ENCODE measurements at places on chromosomes 16 and 17. TPM values are rescaled to one million over a fixed set of nuclear protein-coding genes. Genes with fewer than 3 reads are reported as not detected.

Gene FAM83G
- total RNA-seq: 13.9 TPM

DNA sequence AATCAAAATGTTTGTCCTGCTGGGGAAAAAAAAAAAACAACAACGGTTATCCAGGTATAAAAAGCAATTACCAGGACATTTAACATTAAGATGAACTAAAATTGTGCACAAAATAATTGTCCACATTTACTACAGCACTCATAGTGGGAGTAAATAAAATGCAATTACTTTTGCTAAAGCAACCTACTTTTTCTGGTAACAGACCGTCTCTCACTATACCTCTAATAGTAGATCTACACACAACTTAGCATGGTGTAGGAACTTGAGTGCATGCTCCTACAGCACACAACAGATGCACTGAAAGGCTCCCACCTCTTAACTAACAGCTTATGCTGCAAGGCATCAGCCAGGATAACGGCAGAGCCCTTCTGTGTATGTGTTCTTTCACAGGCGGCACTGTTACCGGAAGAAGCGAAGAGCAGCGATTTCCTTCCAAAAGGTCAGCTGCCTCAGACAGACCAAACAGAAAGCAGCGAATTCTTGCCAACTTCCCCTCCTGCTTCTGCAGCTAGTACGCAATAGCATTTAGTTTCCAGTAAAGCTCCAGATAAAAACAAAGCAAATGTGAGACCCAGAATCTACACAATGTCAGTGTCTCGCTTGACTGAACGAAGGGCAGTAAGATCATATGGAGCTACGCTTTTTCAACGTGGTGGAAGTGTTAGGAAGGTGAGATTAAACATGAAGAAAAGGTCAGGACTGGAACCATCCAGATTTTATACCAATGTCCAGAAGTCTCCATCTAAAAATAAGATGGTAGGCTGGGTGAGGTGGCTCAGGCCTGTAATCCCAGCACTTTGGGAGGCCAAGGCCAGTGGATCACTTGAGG is 27.6 kb downstream of the STAT5B start:
- DNase-seq: peak; percentile 42

- no peak for DNase-seq
These were observed 3.4 kb upstream of the MTSS2 start for GRCh38 chr16:70689035-70689969.

DNA sequence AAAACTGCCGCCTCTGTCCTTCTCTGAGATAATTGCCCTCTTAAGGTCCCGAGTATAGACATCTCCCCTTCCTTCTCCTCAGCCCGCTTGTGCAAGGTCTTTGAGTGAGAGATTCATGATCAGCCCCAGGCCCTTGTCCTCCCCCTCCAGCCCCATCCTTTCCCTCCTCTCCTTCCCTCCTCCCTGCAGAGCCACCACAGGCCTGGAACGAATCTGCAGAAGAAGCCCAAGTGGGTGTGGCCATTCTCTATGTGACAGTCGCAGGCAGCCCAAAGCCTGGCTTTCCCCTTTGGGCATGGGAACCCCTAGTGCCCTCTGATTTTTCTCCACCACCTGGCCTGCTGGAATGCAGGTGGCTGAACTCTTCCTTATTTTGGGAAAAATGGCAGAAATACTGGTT is 7.2 kb upstream of the NDRG4 start:
- DNase-seq: no peak

GRCh38 chr16:6492742-6493141 is 839.9 kb upstream of the RBFOX1 start:
- no peak for DNase-seq

DNA sequence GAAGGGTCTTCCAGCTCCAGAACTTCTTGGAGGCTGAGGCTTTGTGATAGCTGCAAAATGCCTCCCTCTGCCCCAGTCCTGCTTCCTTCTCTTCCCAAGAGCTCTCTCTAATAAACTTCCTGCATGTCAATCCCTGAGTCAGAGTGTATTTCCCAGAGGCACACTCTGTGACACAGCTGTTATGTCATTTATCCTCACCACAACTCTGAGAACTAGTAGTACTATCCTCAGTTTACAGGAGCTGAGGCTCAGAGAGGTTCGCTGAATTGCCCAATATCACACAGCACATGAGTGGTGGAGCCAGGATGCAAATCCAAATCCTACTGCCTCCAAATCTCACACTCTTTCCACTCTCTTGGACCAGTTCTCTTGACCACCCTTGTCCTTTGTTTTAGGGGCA is 20.0 kb downstream of the UNC45B start:
- no peak for DNase-seq
